ENCODE measurements at places on chromosomes 16 and 17.

DNA sequence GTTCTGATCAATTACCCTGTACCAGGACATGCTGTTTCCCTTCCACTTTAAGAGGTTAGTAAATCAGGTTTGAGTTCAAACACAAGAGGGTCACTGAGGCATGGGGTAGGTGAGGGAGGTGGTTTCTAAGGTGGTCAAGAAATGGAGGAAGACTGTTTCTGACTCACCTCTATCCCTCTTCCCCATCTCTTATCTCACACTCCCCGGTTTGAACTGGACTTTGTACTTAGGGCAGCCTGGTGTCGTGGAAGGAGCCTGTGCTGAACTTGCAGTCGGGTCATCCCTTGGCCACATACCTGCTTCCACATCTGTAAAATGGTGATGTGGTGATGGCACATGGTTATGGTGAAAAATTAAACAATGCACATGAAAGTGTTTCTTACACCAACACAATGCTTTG lies 17.2 kb upstream of the TMEM98 start:
- H3K27me3 ChIP-seq: no peaks in the 10 kb centered on the region
- H3K36me3 ChIP-seq: no peaks in the 10 kb centered on the region
- no peak overlapping the region for H3K27ac ChIP-seq
- DNase-seq: no peak
- H3K4me1 ChIP-seq: no peaks in the 10 kb centered on the region

- H3K4me3 ChIP-seq: no peak overlapping the region
- DNase-seq: peak; percentile 22
- H3K27me3 ChIP-seq: no peaks in the 10 kb centered on the region
- no peak overlapping the region for H3K27ac ChIP-seq
- no peaks in the 10 kb centered on the region for H3K4me1 ChIP-seq
Measured at GRCh38 chr17:2500446-2500845, 11.2 kb downstream of the METTL16 start.

GRCh38 chr17:801660-802059 lies 19.5 kb downstream of the MRM3 start:
- DNase-seq: no peak
- H3K27me3 ChIP-seq: no peaks in the 10 kb centered on the region
- H3K4me1 ChIP-seq: peaks cover 2% of the 10 kb centered on the region
- no peak overlapping the region for H3K4me3 ChIP-seq

DNA sequence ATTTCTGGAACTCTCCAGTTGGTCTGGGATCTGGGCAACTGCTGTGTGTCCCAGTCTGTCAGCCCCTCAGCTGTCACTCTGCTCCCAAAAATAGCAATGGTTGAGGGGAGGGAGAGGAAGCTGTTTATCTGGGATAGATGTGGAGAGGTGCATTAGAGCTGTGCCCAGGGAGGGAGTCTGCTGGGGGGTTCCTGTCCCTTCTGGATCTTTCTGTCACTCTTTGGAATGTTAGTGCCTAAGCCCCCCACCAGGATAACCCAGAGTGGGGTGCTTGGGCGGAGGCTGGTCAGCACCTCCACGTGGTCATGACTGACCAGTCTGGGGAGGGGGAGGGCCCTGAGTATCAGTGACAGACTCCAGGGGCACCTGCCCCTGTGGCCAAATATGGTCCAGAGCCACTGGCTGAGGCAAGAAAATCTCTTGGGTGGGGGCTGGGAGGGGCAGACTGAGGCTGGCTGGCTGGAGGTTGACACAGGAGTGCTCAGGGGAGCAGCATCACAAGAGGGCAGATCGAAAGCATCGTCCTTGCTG lies at the start of gene UNC45B:
Gene UNC45B (plus strand): TSS at position 443 of the 531 bp plus-strand sequence. CDS start 447 bp downstream, outside the sequence.
- H3K4me3 ChIP-seq: no peak within 1 kb of the TSS
- no peaks in the 10 kb centered on the region for H3K36me3 ChIP-seq
- no peak for DNase-seq
- H3K27ac ChIP-seq: no peak within 1 kb of the TSS
- no peaks in the 10 kb centered on the region for H3K4me1 ChIP-seq

DNA sequence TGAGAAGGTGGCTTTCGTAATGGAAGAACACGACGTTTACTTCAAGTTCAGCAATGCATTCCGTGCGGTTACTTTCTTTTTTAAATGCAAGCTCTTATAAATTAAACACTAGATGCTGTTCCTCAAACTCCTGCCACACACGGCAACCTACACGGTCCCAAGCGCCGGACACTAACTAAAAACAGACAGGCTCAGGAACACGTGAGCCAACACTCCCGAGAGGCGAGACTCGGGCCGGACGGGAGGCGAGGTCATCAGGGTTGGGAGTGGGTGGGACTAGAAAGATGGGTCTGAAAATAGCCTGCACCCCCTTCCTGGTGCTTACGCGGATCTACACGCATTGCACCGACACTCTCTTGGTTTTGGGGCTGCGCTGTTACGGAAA lies 6.4 kb downstream of the CLCN7 start:
- DNase-seq: no peak
- H3K36me3 ChIP-seq: no peaks in the 10 kb centered on the region
- no peaks in the 10 kb centered on the region for H3K4me1 ChIP-seq
- H3K27ac ChIP-seq: no peak overlapping the region
- no peaks in the 10 kb centered on the region for H3K27me3 ChIP-seq

DNA sequence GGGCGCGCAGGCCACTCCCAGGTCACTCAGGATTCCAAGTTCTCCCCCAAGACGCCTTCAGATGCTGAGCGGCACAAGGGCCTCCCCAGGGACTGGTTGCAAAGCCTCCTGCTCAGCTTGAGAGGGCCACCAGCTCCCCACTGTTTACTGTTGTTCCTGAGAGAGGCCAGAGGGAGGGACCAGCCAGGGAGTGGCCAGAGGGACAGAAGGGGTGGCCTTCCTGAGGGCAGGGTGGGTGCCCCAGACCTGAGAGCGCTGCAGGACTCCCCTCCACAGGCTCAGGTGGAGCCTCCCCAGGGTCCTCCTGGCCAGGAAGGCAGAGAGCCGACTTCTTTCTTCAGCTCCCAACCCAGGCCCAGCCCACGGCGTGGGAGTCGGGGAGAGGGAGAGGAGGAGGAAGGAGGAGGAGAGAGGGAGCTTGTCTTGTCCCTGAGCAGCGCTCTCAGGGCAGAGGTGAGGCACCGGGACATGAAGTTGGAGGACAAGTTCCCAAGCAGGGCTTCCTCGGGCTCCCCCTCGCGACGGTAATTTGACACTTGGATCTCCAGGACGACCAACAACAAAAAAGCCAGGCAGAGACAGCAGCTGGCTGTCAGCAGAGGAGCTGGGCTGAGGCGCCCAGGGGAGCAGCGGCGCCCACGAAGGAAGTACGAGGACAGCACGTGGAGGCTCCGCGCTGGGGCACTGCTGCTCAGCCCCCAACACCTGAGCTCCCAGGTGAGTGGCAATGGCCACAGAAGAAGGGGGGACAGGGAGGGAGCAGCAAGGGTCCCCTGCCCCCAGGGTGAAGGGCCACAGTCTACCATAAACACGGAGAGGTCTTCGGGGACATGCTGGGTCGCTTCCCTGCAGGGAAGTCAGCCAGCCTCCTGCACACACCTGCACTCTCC lies 497 bp downstream of the SMIM5 start:
- peaks cover 9% of the 10 kb centered on the region for H3K36me3 ChIP-seq
- H3K4me3 ChIP-seq: no peak overlapping the region
- H3K27ac ChIP-seq: peak overlapping the region; percentile 76
- peak; percentile 100 for DNase-seq
- no peaks in the 10 kb centered on the region for H3K27me3 ChIP-seq

DNA sequence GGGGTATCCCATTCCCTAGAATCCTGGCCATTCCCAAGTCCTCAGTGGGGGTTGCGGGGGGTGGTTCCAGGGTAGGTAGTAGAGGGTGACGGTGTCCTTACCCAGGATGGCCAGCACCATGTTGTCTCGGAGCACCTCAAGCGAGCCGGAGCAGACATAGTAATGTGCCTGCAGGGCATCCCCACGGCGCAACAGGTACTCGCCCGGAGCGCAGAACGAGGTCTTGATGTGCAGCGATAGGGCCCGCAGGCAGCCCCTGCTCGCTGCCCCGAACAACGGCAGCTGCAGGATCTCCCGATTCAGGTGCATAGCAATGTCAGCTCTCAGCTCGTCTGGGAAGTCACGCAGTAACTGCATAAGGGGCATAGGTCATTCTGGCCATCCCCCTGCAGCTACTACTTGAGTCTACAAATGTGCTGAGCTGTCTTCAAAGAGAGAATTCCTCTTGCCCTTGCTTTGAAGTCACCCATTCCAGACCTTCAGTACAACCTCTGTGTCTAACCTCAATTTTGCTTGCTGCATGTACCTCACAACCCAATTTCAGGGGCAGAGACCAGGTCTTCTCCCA lies 11.5 kb upstream of the RAB5C start:
- no peak overlapping the region for H3K27ac ChIP-seq
- no peaks in the 10 kb centered on the region for H3K4me1 ChIP-seq
- no peaks in the 10 kb centered on the region for H3K36me3 ChIP-seq
- DNase-seq: no peak

GRCh38 chr16:2858245-2859025 lies 465 bp upstream of the PRSS22 start:
- H3K27me3 ChIP-seq: peaks cover 28% of the 10 kb centered on the region
- H3K4me3 ChIP-seq: no peak overlapping the region
- DNase-seq: peak; percentile 90
- H3K4me1 ChIP-seq: no peaks in the 10 kb centered on the region

- peaks cover 47% of the 10 kb centered on the region for H3K36me3 ChIP-seq
- H3K4me3 ChIP-seq: peak overlapping the region; percentile 87
- peak; percentile 89 for DNase-seq
- H3K27me3 ChIP-seq: no peaks in the 10 kb centered on the region
- H3K27ac ChIP-seq: peak overlapping the region; percentile 8
- H3K4me1 ChIP-seq: peaks cover 4% of the 10 kb centered on the region
Measured at GRCh38 chr17:752620-753219, 656 bp upstream of the GEMIN4 start.

GRCh38 chr17:79630126-79630525 lies 19.3 kb upstream of the RBFOX3 start:
- H3K4me3 ChIP-seq: no peak overlapping the region
- no peaks in the 10 kb centered on the region for H3K36me3 ChIP-seq
- no peak overlapping the region for H3K27ac ChIP-seq
- H3K27me3 ChIP-seq: no peaks in the 10 kb centered on the region
- peak; percentile 34 for DNase-seq

DNA sequence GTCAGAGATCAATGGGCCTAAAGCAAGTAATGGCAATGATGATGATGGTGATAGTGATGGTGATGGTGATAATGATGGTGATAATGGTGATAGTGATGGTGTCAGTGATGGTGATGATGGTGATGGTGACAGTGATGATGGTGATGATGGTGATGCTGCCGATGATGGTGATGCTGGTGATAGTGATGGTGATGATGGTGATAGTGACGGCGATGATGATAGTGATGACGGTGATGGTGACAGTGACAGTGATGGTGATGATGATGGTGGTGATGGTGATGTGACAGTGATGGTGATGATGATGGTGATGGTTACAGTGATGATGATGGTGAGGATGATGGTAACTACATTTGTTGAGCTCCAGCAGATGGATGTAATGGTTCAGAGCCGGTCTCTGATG lies 30.8 kb upstream of the OR4D1 start:
- H3K27ac ChIP-seq: no peak overlapping the region
- no peaks in the 10 kb centered on the region for H3K36me3 ChIP-seq
- H3K27me3 ChIP-seq: peaks cover 50% of the 10 kb centered on the region
- no peak overlapping the region for H3K4me3 ChIP-seq
- H3K4me1 ChIP-seq: no peaks in the 10 kb centered on the region
- no peak for DNase-seq

Measured in endodermal cell (in vitro differentiated cells).